ENCODE measurements at places on chromosomes 1 and 21. TPM values are rescaled to one million over a fixed set of nuclear protein-coding genes. Genes with fewer than 3 reads are reported as not detected.

TBX19 gene
- 2.1 TPM for total RNA-seq

PTPRC gene
- 8.6 TPM for total RNA-seq

ZFYVE9 gene
- 29.5 TPM for total RNA-seq

DCAF6 gene
- total RNA-seq = 57.8 TPM

ST6GALNAC3 gene
- 5.3 TPM for total RNA-seq

BARHL2 gene
- total RNA-seq = not detected

TBX15 gene
- 3.3 TPM for total RNA-seq

ACTN2 gene
- total RNA-seq = not detected

GRCh38 chr1:178964469-178965330 lies 61.0 kb upstream of the FAM20B start:
- no peak for DNase-seq

- DNase-seq = no peak
Observed at GRCh38 chr1:41588334-41588875, 103.9 kb upstream of the EDN2 start.

DNA sequence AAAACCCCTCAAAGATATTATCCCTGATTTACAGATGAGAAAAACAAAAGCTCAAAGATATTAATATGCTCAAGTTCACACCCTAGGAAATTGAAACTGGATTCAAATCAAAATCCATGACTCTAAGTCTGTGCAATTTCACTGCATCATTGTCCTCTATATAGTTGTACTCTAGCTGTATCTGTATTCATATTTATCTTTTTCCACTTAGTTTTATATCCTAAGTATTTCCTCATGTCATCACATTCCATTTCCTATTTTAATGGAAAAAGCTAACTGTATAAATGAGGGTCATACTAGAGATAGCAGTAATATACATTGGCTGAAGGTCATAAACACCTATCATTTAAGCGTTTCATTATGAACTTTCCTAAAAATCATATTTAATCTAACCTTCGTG lies 42.2 kb upstream of the RALGPS2 start:
- no peak for DNase-seq

DNA sequence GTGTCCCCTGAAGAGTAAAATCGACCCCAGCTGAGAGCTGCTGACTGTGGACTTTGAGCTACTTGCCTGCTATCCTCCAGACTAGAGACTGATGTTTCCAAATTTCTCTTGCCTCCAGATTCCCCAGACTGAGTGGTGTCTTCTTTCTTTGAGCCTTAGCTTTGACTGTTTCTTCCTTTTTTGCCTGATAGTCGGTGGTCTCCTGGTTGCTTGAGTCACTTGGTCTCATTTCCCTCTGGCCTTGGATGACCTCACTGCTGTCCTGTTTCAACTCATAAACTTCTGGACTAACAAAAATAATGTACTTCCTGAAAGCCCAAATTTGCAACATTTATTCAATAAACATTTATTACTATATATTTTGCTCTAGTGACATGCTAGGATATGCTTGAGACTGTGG lies 52.9 kb upstream of the DIPK1A start:
- DNase-seq = no peak

DNA sequence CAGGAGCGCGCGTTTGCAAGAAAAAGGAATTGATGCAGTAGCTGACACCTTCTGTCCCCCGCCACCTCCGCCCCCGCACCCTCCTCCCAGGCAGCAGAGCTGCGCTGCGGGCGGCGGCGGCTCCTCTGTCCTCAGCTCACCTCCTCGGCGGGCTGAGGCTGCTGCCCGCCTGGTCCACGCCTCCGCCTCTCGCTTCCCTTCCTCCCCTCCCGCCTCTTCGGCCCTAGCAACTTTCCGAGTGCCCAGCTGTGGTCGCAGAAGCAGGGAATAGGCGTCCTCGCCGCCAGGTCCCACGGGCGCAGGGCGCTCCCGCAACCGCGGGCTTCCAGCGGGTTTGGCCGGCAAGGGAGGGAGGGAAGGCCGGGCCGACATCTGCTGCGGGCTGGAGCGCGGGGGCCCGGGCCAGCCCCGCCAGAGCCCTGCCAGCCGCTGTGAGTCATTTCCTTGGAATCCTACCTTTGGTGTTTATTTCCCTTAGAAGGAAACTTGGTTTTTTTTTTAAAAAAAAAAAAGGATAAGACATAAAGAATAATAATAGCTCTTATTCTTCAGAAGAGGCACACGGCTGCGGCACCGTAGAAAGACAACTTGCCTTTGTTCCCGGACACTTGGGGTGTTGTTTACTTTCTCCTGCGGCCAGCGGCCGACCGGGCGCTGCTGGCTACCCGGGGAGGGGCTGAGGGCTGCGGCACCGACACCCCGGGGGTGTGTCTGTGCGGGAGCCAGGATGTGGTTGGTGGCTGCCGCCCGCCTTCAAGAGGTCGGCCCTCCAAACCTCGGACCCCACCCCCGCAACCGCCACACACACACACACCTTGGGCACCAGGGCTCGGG lies 1.1 kb downstream of the SERTAD4 start:
- no peak for DNase-seq

DNA sequence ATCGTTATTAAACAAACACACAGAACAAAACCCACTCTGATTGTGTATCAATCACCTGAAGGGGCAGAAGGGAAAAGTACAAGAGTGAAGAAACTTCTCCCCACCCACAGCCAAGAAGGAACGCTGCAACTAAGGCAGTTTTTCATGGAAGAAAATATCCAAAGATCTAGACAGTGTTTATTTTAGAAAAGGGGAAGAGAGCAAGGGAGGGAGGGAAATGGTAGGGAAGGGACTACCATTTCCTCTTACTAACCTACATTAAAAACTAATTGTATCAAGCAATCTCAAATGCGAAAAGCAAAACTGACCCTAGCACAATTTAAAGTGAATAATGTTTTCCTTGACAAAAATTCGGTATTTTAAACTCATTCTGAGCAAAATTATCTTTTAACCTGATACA lies 3.5 kb downstream of the NRIP1 start:
- DNase-seq = no peak

GRCh38 chr1:174448531-174448883 lies 743 bp downstream of the GPR52 start:
- DNase-seq = no peak

DNA sequence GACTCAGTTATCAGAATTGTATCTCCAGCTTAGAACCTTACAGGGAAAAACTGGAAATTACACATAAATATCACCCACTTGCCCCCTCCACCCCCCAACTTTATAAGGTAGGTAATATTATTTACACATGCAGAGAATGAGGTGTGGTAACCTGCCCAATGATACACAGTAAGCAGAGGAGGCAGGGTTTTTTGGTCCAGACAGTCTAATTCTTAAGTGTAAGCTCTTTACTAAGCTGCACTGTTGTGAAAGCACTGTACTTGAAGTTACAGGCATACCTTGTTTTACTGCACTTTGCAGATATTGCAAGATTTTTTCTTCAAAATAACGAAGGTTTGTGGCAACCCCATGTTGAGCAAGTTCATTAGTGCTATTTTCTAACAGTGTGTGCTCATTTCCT lies 24.8 kb upstream of the MYOCOS start:
- no peak for DNase-seq

DNA sequence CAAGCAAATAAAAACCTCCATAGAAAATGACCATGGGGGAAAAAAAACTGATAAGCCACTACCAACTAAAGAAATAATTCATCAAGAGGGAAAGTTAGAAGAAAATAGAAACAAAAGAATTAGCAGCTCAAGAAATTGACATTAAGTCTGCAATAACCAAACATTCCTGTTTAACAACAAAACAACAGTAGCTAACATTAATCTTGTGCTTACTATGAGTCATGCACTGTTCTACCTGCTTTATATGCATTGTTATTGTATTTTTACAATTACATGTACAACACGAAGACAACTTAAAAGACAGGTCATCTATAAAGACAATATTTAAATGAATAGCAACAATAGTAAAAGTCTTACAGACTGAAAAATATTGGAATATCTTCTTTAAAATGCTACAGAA lies 34.4 kb upstream of the LRRC7 start:
- DNase-seq = no peak

DNA sequence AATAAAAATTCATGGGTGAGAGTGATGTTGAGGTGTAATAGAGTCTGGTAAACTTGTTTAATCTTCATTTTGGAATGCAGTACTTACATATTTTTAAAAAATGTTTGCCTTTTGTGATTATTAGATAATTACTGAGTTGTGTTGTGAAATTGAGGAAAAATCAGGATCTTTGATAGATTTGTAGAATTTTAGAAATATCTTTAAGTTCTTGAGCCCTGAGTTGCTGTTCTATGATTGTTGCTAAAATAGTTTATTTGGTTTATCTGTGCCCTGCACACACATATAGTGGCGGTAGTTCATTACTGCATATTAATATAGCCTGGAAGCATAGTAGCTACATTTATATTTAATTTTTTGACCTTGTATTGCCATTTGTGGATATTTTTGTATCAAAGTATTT lies 1.6 kb downstream of the B3GALT2 start:
- DNase-seq = no peak

DNA sequence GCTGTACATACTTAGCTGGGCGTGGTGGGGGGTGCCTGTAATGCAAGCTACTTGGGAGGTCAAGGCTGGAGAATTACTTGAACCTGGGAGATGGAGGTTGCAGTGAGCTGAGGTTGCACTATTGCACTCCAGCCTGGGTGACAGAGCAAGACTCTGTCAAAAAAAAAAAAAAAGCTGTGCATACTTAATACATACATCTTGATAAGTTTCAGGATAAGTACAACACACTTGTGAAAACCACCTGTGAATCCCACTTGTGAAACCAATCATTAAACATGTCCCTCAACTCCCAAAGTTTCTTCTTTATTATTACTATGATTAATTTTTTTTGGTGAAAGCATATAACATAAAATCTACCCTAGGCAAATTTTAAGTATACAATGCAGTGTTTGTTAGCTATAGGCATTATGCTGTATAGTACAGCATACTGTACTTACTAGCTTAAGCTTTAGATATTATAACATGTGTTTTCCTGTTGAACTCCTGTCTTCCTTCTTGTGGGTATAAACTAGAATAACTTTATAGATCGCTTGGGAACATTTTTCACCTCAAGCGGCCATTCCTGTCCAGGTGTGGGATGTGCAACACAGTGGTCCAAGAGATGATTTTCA lies 41.4 kb downstream of the DISC1 start:
- no peak for DNase-seq

DNA sequence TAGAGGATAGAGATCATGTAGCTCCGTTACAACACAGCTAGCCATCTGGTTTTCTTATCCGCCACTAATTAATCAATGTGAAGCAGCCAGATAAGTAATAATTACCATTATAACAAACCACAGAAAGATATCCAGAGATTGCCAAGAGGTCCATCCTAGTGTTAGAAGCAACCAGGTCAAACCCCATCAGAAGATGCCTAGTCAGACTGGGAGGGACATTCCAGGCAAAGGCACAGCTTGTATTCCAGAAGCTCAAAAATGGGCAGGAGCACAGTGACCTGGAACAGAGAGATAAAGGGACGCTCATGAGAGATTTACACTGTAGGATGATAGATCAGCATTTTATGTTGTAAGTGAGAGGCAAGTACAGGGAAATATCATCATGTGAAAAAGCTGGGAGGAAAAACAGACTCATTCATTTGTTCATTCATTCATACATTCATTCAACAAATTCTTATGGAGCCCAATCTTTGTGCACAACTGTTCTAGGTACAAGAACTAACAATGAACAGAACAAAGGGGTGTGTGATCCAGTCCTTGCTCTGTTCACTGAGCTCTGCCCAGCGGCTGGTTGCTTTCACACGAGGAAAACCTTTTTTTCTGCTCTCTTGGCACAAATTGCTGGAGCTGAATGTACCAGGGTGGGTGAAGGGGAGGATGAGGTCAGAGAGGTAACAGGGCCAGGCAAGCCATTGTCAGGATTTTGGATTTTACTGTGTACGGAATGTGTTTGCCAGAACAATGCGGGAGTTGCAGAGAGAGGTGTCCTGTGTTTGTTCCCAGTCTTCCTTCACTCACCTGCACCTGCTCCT lies 240.8 kb upstream of the FGGY start:
- DNase-seq = no peak

DNA sequence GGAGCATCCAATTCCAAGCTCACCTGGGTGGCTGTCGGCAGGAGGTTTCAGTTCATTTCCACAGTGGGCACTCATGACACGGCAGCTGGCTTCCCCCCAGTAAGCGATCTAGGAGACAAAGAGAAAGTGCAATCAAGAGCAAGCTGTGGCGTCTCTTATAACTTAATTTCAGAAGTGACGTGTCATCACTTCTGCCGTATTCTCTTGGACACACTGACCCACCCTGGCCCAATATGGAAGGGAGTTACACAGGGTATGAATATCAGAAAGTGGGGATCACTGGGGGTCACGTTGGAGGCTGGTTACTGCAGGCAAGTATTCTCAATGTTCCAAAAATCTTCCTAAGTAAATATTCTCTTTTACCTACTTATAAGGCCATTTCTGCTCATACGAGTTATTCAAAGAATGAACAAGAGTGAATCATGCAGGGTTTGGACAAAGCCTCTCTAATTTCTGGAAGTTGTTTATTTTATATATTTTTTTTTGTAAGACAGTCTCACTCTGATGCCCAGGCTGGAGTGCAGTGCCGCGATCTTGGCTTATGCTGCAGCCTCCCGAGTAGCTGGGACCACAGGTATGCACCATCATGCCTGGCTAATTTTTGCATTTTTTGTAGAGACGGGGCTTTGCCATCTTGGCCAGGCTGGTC lies 46.5 kb upstream of the GREM2 start:
- no peak for DNase-seq

- DNase-seq = no peak
Observed at GRCh38 chr1:30005972-30006619, 717.3 kb downstream of the MATN1 start.
